ENCODE measurements at places on chromosomes 2 and 18.

DNA sequence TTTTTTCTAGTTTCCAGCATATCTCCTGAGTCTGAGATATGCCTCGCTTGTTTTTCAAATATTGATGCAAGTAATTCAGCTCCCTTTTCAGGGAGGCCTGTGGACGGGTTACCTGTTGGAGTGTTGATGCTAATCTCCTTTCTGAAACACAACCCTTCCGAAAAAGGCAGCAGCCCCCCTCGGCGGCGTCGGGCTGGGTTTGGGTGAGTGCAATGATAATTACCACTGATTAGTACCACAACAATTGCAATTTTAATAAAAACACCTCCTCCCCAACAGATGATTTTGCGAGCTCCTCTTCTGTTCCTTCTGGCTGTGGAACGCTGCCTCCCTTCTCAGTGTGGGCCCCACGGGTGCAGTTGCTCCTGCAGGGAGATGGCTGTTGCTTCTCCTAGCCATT, 66.3 kb downstream of the PTGR3 start:
- no peak for DNase-seq

DNA sequence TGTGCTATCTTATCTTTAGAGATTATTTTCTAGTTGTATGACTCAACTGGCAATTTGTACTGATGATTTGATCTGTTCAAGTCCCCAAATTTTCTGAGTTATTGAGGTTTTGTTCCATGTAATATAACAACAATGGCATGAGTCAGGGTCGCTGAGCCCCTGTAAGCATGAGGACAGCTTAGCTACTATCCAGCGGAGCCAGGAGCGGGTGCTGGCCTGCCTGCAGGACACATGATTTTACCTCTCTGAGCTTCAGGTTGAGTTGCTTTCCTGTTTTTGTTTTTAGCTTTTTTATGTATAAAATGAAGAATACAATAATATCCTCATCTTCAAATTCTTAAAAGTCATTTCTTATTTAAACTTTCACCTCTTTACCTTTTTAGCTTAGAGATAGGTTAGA, 561.1 kb downstream of the CNTNAP5 start:
- DNase-seq, result no peak

DNA sequence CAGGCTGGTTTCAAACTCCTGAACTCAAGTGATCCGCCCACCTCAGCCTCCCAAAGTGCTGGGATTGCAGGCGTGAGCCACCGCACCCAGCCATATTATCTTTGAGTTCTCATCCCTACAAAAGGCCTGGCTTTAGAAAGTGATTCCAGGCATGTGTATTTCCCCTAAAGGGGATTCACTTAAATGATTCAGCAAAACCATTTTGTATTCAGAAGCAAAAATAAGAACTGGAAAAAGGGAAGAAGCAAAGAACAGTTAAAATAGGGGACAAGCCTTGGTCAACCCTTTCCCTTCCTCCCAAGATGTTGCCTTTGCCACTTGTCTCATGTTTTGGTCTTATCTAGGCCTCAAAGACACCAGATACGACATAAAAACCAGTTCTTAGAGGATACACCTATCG, 10.5 kb downstream of the TM4SF20 start:
- no peak for DNase-seq

GRCh38 chr18:12429556-12429955, 21.8 kb downstream of the PRELID3A start:
- no peak for DNase-seq
